NT2/D1 (cell line): ENCODE measurements at places on chromosomes 7 and 10.

DNA sequence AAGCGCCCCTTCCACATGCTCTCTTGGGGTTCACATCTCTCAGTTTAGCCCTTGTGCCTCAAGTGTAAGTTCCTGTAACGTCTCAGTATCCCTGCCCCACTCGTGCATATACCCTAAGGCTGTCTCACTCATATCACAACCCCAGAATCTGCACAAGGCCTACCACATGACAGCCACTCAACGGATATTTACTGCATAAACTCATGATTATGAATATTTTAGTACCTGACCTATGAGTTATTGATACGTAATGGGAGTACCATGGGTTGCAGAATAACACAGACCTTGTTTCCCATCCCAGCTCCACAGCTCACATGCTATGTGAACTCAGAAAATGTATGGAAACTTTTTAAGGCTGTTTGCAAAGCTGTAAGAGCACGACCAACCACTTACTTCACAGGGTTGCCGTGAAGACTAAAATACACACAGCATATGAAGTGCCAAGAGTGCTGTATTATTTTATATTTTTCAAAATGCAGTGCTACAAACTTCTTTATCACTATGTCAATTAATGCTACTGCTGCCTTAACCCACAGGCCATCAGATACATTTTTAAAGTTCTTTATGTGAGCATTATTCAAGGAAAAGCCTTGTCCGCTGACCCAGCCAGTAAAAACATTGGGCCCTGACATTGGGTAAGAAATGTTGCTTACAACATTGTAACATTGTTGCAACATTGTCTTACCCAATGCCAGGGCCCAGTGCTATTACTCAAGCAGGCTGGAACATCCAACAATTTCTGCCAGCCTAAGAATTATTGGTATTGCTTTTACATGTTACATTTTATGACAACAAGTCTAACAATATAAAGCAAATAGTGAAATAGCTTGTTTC is 97.2 kb downstream of the JAZF1 start:
- DNase-seq = no peak

DNA sequence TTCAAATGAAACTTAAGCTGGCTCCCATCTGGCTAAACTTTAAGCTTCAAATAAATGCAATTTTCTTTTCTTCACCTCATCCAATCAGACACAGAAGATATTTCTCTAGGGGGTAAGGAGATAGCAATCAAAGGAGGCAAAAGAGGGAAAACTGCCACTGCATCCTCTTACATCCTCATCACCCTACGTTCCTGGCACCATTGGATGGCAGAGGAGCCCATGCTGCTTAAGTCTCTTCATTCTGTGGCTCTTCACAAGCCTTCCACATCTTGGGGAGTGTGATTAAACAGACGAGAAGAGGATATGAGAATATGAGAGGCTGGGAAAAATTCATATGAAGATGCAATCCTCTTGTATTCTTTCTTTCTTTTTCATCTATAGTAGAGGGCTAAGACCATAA is 345.7 kb upstream of the AOAH start:
- DNase-seq = no peak

GRCh38 chr7:16171928-16172327 is 249.4 kb downstream of the CRPPA start:
- no peak for DNase-seq

DNA sequence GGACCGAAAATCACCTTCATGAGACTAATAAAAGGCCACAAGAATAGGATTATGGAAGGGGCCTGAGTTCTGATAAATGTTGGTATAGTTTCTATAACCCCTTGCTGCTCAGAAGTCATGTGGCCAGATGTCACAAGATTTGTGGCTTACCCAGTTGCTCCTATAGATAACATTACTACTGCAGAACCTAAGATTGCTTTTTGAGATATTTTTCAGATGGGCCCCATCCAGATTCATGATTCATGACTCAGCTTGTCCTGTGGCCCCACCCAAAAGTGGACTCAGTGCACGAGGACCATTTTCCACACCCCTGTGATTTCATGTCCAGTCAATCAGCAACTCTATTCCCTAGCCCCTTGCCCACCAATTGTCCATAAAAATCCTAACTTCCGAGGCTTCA is 209.0 kb downstream of the ACTR3B start:
- no peak for DNase-seq

GRCh38 chr7:156147756-156148504 is 335.7 kb upstream of the SHH start:
- no peak for DNase-seq

DNA sequence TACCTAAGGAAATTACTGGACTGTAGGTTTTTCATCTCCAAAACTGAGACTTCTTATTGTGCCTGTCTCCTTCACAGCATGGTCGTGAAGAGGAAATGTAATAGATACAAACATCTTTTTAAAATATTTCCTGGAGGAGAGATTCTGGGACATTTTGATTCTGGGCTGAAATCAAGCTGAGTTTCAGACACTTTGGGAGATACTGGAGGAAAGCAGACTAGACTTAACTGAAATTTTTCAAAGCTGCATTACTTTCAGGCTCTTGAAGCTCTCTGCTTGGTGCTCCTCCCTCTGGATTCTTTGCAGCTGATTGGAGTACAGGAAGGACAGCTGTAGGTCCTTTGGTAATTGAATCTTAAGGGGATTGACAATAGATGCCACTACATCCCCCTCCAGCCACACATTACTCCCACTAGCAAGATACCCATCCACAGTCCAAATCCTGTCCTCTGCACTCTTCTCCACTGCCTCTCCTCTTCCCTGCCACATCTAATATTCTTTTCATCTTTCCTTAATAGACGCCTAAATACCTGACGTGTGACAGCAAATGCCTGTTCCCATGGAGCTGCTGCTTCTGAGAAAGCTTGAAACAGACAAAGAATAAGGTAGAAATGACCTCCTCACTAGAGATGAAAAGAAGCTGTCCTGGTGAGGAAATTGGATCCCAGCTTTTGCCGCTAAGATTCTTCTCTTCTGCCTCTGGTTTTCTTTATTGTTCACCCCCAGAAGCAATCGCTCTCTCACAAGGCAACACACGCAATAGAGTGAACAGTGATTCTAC is 111.5 kb upstream of the PHYHIPL start:
- no peak for DNase-seq

GRCh38 chr10:104333032-104333727 is 5.1 kb downstream of the ITPRIP start:
- no peak for DNase-seq

DNA sequence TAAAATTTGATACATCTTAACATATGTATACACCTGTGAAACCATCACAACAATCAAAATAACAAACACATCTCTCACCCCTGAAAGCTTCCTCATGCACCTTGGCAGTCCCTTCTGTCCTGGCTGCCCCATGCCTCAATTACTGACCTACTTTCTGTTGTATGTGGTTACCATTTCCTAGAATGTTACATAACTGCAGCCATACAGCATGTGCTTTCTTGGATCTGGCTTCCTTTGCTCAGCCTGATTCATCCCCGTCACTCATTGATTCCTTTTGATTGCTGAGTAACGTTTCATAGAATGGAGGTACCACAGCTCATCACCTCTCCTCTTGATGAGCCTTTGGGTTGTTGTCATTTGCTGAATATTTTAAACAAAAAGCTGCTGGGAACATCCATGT is 165.3 kb downstream of the CELF2 start:
- no peak for DNase-seq

DNA sequence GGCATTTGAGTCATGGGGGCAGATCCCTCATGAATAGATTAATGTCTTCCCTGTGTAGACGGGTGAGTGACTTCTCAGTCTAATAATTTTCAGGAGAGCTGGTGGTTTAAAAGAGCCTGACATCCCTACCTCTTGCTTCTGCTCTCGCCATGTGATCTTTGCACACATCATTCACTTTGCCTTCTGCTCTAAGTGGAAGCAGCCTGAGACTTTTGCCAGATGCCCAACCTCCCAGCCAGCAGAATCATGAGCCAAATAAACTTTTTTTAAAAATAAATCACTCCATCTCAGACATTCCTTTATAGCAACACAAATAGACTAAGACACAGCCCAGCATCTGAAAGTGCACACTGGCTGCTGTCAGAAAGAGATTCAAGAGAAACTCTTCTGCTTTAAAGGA is 155.2 kb downstream of the ZNF365 start:
- DNase-seq = no peak

DNA sequence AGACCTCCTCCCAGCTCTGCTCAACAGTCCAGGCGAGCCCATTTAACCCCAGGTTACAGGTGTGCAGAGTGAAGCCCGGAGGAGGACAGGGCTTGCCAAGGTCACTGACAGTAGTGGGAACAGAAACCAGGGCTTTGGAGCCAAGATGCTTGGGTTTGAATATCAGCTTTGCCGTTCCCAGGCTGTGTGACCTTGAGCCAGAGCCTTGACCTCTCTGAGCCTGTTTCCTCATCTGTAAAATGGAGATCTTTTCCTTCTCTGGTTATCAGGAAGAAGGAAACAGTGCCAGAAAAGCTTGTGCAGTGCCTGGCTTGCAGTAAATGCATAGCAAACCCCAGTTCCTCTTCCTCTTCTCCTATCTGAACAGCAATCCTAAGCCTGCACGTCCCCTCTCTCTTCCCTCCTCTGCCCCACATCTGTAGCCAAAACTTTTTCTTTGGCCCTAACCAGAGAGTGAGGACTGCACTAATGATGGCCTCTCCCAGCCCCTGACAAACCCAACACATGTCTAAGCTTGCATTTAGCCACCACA is 21.4 kb upstream of the MLXIPL start:
- DNase-seq = no peak

DNA sequence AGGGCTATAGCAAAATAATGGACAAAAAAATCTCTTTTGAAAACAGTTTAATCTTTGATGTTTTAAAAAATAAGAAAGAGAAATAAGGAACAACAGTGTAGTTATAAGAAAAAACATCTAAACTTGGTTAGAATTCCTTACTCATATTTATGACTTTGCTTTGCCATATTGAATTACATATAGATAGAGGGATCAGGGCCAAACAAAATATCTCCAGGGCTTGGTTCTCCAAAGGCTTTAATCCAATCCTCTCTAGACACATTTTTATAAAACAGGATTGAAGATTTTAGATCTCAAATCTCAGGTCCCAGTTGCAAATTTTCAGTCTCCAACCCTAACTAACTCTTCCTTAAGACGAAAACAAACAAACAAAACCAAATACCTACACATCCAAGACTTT is 72.6 kb upstream of the RHOBTB1 start:
- DNase-seq = no peak

DNA sequence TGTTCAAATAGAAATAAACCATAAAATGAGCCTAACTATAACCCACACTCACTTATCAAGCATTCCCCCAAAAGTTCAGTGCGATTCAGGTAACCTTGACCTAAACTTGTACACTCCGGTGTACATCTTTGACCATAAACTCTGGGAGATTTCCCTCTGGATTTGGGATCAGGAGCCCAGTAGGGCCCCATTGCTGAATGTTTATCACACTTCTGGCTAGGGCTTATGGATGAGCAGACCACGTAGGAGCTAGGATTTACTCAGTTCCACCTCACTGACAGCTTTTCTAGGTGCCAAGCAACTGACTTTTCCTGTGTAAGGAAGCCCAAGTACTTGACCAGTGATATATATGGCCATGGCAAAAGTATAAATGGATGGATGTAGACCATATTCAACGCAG is 113.7 kb downstream of the SVOPL start:
- no peak for DNase-seq

- DNase-seq = no peak
Observed at GRCh38 chr10:89651916-89652573, 7.0 kb upstream of the PANK1 start.

DNA sequence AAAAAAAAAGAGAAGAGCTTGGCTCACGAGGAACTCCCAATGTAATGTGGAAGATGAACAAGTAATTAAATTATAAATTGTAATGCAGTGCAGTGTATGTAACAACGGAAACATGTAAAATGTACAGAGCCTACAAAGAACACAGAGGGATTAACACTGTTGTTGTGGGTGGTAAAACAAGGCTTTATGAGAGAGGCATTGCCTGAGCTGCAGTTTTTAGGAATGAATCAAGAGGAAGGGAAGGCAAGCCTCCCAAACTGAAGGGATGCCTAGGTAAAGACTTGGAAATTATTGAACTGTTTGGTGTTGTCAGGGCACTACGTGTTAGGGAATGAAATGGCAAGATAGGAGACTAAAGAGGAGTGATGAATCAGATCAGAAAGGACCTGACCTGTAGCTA is 213.7 kb downstream of the HTR7 start:
- DNase-seq = no peak

GRCh38 chr10:103545771-103546281 is 52.3 kb downstream of the NEURL1 start:
- DNase-seq = no peak

DNA sequence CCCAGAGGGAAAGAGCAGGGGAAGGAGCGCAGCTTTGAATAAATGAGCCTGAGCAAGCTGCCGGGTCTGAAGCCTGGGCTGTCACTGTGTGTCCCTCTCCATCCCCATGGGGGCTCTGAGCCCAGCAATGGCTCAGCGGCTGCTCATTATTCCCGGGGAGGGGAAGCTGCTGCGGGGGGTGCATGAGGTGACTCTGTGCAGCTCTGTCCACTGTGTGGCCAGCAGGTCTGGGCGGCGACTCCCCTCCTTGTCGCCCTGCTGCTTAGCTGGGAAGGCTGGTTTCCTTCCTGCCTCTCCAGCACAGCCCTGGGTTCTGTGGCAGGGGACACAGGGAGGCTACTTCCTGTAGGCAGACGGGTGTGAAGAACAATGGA is 234.2 kb downstream of the PRPF18 start:
- DNase-seq = no peak

DNA sequence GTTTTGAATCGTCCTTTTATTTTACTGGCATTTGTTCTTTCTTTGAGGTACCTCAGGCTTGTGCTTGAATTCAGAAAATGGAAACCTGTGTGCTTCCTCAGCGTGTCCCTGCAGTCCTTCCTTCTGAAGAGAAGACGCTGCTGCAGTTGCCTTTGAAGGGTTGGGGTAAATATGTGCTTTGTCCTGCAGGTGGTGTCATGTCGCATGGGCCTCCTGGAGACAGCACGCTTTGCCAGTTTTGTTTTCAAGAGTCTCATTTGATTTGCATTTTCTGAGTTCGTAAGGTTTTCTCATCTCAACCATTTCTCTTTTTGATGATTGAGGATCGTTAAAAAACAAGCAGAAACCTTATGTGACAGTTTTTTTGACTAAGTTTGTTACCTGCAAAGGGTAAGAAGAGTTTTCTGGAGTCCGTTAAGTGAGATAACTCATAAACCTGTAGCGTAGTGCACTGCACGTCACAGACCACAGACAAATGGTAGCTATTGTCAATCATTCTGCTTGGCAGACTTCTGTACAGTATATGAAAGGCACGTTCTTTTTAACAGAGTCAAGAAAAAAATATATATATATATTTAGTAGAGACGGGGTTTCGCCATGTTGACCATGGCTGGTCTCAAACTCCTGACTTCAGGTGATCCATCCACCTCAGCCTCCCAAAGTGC is 57.0 kb downstream of the CDC123 start:
- peak; percentile 27 for DNase-seq

- no peak for DNase-seq
Observed at GRCh38 chr7:49243521-49243920, 319.2 kb downstream of the CDC14C start.
